ENCODE measurements at places on chromosomes 12 and 14. TPM values are rescaled to one million over a fixed set of nuclear protein-coding genes. Genes with fewer than 3 reads are reported as not detected.

DNA sequence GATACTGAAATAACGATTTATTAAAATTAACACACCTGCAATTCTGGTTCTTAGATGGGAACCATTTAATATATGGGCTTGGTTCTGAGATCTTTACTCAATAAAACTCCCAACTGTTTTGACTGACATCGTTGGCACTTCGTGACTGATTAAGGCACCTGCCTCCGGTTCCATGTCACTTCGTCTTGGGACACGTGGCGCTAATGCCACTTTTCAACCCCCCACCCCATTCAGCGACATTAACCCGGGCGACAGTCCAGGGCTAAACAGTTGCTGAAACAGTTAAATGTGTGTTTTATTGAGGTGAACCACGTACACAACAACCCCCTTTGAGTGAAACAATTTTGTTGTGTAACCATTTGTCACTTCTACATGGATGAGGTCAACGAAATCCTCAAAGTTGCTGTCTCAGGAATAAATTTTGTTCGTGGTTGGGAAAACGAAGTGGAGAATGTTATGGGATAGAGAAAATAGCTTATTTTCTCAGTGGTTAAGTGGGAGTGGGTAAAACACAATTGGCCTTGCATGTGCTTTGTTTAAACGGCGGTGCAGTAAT lies 9.9 kb upstream of the SLC38A2 start:
- no peak for DNase-seq

GRCh38 chr14:86973177-86973576 lies 1019.8 kb downstream of the GALC start:
- no peak for DNase-seq

The HNF1A gene
- not detected for total RNA-seq

DNA sequence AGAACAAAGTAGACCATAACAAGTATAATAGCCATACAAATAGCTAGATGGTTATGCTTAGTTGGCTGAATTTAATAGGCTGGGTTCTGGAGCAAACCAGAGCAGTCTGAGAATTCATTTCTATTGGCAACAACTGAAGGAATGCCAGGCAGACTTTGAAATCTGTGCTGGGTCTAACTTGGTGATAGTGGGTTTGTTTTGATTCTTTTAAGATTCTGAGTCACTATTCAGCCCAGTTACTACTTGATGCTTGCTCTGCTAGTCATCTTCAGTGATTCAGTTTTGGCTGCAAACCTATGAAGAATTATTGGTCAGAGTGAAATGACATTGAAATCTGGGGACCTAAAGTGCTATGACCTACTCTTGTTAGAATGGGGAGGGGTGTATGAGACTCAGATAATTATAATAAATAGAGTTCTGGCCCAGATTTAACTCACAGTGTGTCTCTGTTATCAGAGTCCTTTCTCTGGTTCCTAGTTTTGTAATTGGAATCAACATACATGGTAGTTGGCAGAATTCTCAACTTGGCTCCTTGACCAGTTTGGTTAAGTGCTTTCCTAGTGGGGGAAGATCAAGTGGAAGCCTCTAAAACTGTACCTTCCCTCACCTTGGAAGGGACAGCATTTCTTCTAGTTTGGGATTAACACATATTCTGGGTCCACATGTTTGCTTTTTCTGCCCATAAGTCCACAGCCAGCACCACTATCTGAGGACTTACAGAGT lies 43.5 kb downstream of the MNAT1 start:
- DNase-seq: peak; percentile 95

GRCh38 chr14:66140213-66140918 lies 345.8 kb upstream of the CCDC196 start:
- no peak for DNase-seq

Measured in astrocyte (in vitro differentiated cells and primary cell).